AG04449 (cell line): ENCODE measurements at places on chromosomes 13 and 19.

DNA sequence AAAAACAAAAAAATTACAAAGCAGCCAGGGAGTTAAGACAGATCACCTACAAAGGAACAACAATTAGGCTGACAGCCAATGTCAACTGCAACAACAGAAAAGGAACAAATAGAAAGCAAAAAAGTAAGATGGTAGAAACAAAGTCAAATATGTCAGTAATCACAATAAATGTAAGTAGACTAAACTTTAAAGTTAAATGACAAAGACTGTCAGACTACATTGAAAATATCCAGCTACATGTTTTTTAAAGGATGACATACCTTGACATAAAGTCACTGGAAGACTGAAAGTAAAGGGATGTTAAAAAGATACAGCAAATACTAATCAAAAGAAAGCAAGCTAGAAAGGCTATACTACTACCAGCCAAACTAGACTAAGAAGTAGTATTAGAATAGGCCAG is 14.9 kb downstream of the TMEM161A start:
- no peak for DNase-seq

DNA sequence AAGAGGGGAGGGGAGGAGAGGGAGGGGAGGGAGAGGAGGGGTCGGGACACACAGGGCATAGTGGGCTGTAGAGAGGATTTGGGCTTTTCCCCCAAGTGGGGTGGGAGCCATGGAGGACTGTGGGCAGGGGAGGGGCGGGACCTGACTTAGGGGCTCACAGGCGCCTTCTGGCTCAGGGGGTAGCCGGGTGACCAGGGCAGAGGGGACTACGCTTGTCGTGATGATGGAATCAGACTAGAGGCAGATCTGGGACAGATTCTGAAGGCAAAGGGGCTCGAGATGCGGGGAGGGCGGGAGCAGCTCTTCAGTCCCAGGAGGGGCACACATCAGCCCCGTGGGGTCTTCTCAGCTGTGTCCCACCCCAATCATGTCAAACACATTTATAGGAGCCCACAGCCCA is 13.5 kb downstream of the NDUFA11 start:
- no peak for DNase-seq

DNA sequence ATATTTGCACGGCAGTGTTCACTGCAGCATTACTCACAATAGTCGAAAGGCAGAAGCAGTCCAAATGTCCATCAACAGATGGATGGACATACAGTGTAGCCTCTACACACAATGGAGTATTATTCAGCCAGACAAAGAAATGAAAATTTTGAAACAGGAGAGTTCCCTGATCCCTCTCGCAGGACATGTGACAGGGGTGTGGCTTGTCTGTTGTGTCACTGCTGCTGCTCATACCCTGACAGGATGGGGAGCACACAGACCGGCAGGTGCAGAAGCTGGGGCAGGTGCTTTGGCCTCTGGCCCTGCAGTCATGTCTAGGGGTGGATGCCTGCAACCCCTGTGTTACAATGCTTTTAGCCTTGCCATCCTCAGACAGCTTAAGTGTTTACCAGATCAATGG is 204.3 kb downstream of the EFNB2 start:
- no peak for DNase-seq

DNA sequence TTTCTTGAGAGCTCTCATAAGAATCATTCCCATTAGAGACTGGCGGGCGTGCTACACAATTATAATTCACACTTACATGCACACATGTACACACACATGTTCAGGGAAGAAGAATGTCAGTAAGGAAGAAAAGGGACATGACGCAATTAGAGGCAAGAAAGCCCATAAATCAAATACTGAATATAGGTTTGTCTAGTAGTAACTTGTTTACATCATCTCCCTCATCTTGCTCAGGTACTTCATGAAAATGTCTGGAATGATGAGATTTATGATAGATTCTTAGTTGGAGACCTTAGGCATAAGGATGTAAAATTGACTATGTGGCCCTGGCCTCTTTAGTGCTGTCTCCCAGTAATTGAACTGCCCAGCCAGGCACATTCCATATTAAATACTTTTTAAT is 628.0 kb upstream of the PCDH20 start:
- DNase-seq, result no peak

DNA sequence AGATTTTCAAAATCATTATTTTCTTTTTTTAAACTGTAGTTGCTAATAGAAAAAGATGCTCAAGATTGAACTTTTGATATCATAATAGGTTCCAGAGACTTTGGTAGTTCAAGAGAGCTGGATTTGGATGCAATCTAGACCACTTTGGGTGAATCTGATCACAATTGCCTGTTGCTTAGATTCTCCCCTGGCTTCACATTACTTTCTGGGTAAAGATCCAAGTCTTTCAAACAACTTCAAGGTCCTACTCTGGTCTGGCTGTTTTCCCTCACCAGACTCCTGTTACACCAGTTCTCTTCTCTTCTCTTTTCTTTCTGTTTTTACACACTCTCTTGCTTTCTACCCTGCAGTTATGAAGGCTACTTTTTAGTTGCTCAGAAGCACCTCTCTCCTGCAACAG is 7.4 kb upstream of the SPRY2 start:
- no peak for DNase-seq

DNA sequence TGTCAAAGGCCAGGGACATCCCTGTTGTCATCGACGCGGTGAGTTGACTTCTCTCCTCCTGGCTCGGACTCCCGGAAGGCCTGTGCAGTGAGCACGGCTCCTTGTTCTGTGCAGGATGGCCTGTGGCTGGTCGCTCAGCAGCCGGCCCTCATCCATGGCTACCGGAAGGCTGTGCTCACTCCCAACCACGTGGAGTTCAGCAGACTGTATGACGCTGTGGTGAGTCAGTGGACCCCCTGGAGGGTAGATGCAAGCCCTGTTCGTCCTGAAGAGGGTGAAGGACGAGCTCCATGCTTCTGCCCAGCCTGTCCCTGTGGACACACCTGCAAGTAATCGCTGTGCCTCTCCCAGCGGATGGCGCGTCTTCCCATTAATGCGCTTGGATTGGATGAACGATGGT is 19.2 kb downstream of the NAXD start:
- DNase-seq, result no peak

GRCh38 chr13:51778392-51778791 is 25.6 kb downstream of the DHRS12 start:
- DNase-seq, result no peak

DNA sequence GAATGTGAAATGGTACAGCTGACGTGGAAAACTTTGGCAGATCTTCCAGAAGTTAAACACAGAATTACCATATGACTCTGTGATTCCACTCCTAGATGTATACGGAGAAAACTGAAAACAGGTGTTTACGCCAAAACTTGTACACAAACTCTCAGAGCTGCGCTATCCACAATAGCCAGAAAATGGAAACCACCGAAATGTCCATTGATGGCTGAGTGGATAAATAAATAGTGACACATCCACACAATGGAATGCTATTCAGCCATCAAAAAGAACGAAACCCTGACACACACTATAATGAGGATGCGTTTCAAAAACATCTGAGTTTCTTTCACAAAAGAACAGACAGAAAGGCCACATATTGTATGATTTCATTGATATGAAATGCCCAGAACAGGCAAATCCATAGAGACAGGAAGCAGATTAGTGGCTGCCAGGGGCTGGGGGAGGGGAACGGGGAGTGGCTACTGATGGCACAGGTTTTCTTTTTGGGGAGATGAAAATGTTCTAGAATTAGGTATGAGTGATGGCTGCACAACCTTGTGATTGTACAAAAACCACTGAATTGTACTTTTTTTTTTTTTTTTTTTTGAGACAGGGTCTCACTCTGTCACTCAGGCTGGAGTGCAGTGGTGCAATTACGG is 33.0 kb downstream of the IL12RB1 start:
- no peak for DNase-seq

DNA sequence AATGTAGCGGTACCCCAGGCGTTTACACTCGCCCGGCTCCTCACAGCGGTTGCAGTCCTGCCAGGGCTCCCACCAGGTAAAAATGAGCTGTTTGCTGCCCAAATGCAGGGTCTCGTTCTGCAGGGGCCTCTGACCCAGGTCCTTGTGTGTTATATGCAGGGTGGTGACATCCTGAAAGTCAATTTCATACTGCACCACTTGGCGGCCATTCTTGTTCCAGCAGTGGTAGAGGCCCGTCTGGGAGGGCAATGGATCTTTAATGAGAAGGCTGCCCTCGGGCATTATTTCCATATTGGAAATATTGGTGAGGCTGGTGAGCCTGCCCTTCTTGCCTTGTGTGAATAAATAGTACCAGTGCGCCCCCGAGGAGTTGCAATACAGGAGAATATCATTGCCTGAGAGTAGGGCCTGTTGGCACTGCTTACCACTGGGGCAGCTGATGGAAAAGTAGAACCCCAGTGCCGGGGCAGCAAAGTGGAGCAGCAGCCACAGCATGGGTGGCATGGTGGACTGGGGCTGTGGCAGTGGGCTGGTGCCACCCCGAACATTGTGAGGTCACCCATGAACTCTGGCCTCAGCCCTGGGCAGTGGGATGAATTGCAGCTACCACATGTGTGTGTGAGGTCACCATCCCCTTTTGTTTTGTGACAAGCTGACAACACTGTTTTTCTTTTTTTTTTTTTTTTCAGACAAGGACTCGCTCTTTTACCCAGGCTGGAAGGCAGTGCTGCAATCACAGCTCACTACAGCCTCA is at the start of gene FAM187B:
Gene FAM187B, minus strand, starts transcription at position 563 of the 754 bp plus-strand sequence. Its CDS starts 59 bp downstream, at position 504.
- no peak for DNase-seq
